ENCODE measurements at places on chromosomes 1 and 21.

- no peak for DNase-seq
These were observed 801 bp upstream of the ANXA9 start for GRCh38 chr1:150981177-150981804.

- no peak for DNase-seq
These were observed 55.7 kb downstream of the PLEKHA6 start for GRCh38 chr1:204304067-204304466.

DNA sequence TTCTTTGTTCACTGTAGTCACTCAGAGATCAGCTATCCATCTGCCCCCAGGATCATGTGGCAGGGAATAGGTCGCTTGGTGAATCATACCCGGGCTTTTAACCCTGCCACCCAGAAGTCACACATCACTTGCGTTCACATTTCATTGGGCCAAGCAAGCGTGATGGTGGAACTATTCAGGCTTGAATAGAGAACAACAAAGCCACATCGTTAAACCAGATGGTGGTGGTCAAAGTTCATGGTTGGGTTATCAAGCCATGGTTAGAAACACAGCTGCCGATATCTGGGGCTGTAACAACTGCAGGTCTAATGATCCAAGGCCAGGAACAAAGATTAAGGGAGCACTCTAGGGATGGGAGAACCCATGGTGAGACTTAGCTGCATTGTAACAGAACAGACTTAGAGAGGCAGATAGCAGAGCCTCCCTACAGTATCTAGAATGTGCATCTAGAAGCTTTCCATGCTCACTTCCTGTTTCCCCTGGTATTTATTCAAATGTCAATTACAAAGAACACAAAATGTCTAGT, 40.0 kb upstream of the PTPRC start:
- no peak for DNase-seq

GRCh38 chr1:243351337-243351736, 95.5 kb downstream of the SDCCAG8 start:
- DNase-seq = no peak

- no peak for DNase-seq
These were observed 228.9 kb downstream of the TNR start for GRCh38 chr1:175514387-175514953.

GRCh38 chr1:24964811-24965570, 34.9 kb upstream of the RUNX3 start:
- peak; percentile 90 for DNase-seq

GRCh38 chr1:184075055-184076029, 23.8 kb downstream of the TSEN15 start:
- no peak for DNase-seq

DNA sequence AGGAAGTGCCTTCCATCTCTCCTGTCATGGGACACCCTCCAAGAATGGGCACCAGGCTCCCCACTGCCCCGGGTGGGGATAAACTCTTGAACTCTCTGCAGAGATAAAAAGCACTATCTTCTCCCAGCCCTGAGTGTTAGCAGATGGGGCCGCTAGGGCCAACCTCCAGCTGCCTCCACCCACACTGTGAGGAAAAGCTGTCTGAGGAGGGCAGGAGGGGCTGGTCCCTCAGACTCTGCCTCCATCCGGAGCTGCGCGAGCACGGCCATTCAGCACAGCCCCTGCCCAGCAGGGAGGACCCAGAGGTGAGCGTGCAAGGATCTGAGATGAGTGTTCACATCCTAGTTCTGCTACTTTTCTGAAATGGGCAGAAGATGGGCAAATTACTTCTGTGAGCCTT, 51.8 kb upstream of the TRABD2B start:
- DNase-seq = no peak

DNA sequence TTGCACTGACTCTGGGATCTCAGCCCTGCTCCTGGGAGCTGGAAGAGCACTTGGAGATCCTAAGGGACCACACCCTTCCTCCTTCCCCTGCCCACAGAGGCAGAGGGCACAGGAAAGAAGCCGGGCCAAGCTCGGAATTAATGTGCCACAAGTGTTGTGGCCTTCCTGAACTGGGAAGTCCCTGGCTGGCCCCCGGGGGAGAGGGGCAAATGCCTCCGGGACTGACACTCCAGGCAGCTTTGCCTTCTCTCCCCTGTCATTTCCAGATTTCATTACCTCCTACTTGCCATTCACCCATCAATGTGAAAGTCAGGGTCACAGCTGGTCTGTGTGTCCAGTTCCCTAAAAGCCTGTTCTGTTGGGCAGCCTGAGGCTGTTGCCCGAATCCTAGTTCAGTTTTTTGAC, 21.7 kb downstream of the SESN2 start:
- no peak for DNase-seq

DNA sequence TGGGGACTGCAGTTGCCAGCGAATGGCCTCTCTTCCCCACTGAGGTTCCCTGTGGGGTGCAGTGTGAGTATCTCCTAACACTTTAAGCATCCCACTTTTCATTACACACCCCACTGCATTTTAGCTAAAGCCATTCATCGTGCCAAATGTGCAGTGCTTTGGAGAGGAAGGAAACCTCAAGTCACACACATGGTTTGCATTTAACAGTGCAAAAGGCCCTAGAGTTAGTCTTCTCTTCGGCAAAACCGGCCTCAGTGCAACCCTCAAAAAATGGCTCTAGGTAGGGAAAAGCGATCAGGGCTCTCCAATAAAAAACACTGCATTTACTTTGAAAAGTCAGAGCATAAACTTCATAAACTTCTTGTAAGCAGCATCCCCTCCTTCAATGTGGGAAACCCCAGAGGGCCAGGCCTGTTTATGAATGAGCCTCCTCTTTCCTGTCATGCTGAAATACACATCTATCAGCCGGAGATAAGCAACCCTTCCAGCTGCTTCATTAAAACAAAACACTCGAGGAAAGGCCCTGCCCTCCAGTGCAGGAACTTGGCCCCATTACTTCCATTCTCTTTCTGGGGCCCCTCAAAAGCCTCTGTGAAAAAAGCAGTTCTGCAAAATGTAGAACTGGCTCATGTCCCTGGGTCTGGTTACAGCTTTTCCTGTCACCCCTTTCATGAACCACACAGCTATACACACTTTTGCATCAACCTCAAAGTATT, 184.0 kb downstream of the CDC7 start:
- no peak for DNase-seq

DNA sequence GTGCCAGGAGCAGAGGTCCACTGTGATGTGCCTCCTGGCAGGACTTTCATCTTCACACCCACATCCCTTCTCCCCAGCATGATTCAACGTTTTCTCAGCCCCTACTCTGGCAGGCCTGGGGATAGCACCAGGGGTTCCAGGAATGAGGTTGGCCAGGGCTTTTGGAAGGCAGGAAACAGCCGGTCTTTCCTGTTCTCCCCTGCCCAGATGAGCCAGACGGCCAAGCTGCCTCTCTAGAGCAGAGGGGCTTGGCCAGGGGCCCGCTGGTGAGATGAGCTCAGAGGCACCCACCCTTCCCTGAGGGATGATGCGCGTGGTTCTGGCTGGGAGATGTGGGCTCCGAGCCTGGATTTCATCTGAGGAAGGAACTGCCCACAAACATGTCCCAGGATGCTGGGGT, 4.3 kb upstream of the MFAP2 start:
- no peak for DNase-seq

DNA sequence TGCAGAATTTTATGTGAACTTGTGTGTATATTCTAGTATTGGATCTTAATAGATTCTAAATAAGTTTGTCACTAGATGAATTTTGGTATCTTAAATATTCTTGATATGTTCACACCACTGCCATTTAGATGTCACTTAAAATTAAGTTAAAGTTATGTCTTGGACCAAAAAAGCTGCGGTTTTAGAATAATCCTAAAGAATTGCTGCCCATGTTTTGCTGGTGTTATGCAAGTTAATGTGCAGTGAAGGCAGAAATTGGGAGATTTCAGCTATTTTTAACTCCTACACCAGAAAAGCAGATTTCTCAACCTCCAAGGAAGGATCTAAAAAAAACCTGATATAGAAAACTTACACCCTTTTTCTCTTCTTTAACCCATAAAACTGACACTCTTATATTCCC, 757 bp downstream of the ACADM start:
- DNase-seq = no peak
